ENCODE measurements at places on chromosomes 2 and 18.

- no peak for DNase-seq
Observed at GRCh38 chr2:128584296-128584890, 265.7 kb upstream of the HS6ST1 start.

GRCh38 chr2:142286618-142287017 lies 155.8 kb upstream of the LRP1B start:
- no peak for DNase-seq

- no peak for DNase-seq
Observed at GRCh38 chr18:24534737-24535136, 74.3 kb downstream of the HRH4 start.

DNA sequence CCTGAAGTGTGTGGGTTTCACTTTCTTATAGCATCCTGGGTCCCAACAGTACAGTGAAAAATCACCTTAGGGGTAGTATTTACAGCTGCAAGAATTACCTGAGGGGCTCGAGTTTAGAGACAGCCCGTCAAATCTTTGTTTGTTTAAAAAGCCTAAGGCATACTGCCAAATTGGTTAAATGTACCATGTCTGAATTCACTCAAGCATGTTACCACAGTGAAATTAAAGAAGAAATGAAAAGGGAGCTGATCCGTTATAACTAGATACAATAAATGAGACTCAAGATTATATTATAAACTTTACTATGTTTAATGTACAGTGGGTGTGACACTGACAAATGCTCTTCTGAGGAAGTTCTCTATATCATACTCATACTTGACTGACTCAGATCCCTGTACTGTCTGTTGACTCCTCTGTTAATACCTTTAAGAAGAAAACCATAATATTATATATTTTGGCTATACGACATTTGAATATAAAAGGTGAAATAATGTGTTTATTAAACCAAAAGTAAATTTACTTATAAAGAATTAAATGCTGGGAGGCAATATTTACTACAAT lies 107.3 kb downstream of the TMEFF2 start:
- DNase-seq, result no peak

GRCh38 chr2:146228466-146229058 lies 1616.3 kb upstream of the ACVR2A start:
- no peak for DNase-seq

- DNase-seq, result no peak
Observed at GRCh38 chr2:158755310-158756087, 39.6 kb upstream of the DAPL1 start.
